Tibial nerve (tissue), 4 donors: ENCODE measurements at places on chromosomes 5 and 9. TPM values are rescaled to one million over a fixed set of nuclear protein-coding genes. Genes with fewer than 3 reads are reported as not detected.

DNA sequence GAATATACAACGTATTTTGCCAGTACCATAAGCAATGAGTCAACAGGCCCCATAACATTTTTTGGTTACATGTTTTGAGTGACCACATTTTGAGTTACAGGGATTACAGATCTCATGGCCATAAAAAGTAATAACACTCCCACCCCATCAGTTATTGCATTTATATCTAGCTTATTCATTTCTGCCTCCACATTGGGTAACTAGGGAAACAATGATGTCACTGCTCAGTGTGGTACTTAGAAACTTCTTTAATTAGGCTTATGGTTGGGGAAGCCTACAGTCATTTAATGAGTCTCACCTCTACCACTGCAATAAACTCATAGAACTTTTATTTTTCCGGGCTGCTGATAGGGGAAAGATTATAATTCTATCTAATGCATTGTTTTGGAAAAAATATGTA lies 39.9 kb upstream of the SMIM15 start:
- no peak for DNase-seq

GRCh38 chr5:61232490-61233050 lies 70.3 kb upstream of the SMIM15 start:
- DNase-seq, result no peak

GRCh38 chr5:54895816-54896341 lies 89.5 kb downstream of the ESM1 start:
- DNase-seq, result peak; percentile 66

GRCh38 chr9:76996700-76997099 lies 22.8 kb upstream of the FOXB2 start:
- no peak for DNase-seq

- DNase-seq, result no peak
Observed at GRCh38 chr9:110874963-110875674, 163.2 kb downstream of the LPAR1 start.

DNA sequence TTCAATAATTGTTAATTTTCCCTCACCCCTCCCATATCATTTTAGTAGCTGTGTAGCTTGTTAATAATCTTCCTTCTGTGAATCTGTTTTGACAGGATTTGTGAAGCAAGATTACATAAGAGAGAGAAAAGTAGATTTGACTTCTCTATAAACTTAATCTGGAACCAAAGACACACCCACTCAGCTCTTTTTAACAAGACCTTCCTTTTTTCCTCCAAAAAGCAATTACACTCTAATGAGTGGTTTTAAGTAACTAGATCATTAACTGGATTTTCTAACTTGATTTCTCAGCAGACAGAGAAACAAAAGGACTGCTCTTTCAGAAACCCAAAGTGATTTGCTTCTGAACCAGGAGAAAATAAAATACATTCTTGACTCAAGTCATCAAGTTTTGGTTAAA lies 21.9 kb downstream of the RFK start:
- no peak for DNase-seq

DNA sequence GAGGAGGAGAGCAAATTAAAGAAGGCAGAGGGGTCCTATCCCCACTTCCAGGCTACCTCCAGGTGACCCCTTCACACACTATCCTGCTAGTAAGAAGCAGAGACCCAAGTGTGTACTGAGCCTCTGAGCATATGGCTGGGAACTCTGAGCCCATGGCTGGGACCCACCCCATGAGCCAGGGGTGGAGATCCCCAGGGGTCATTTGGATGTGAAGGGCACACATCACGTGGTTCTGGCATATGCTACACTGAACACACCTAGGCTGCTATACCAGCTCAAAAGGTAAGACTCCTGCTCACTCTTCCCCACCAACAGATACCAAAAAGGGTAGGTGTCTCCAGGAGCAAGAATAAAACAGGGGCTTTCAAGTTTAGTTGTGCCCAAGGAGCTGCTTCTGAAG lies 149.9 kb downstream of the FRMD3 start:
- DNase-seq, result no peak

GRCh38 chr5:135487037-135487395 lies 34.9 kb upstream of the TIFAB start:
- no peak for DNase-seq

- DNase-seq, result no peak
Observed at GRCh38 chr9:20722221-20722620, 38.2 kb downstream of the FOCAD start.

DNA sequence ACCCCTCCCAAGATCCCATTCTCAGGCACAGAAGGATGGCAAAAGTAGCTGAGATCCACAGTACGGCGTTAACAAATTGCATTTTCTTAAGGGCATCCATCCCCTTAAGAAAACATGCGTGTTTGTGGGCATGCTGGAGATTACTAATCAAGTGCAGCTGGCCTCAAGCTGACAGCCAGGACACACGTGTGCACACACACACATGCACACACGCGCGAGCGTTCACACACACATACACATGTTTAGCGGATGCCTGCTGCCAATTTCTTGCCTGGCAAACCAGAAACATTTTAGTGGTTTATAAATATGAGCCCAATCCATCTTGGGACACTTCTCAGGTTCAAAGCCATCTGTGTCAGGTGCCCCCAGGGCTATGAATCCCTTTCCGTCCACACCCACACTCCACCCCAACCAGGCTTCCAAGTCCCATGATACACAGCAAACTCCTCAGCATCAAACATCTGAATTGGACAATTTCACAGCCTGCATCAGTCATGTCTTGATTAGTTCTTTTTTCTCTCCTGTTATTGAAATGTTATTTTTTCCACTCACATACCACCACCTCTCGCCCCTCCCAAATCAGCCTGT lies 23.5 kb upstream of the SMIM23 start:
- no peak for DNase-seq

- DNase-seq, result no peak
Observed at GRCh38 chr5:19411936-19412335, 576.1 kb downstream of the CDH18 start.

DNA sequence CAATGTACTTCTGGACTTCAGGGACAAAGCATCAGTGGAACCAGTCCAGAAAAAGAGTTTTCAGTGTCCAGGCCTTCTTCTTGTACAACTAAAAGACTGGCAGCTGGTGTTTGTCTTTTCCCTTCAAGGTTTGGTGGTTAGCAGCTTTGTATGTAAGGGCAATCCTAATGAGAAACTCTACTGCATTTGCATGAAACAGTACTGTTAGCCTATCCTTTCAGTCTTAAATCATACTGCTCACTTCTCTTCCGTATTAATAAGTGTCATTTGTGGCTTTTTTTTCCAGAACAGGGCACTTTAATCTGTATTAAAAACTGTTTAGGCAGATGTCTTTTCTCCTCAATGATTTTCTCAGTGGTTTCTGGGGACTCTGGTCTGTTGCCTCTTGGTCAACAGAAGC lies 48.9 kb downstream of the FAM174A start:
- DNase-seq, result no peak

DNA sequence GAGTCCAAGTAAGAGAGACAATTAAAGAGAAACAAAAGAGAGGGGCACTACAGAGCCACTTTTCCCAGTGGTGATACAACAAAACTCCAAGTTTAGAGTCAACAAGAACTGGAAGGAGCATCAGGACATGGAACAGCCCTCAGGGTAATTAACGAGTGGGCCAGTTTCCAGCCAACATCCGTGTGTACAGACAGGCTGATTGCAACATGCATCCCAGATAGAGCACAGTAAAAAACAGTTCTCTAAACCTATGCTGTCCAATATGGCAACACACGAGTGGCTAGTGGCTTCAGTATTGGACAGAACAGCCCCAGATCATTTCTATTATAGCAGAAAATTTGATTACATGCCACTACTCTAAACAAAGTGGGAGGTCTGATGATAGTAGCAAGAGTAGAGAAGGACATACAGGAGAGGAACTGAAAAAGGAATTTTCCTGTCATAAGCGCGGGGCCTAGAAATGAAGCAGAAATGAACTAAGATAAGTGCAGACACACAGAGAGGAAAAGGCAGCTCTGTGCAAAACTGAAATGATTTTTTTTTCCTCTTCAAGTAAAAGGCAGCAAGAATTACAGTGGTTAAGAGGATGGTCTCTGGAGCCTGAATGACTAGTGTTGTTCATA lies 175.6 kb upstream of the CCNG1 start:
- no peak for DNase-seq

DNA sequence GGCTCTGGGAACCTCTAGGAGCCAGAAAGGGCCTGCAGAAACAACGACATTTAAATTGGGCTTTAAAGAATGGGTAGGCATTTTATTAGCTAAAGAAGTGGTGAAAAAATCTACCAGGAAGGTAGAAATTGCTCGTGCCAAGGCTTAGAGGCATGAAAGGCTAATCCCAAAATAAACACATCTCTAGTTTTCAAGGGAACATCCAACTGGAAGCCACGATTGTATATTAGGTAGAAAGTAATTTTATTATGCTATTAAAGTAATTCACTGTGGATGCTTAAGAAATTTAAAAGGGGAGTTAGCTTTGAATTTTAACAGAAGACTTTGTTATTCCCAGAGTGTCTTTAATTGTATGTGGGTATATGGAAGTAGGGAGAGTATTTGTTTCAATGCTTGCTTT lies 17.5 kb upstream of the CNTLN start:
- no peak for DNase-seq

DNA sequence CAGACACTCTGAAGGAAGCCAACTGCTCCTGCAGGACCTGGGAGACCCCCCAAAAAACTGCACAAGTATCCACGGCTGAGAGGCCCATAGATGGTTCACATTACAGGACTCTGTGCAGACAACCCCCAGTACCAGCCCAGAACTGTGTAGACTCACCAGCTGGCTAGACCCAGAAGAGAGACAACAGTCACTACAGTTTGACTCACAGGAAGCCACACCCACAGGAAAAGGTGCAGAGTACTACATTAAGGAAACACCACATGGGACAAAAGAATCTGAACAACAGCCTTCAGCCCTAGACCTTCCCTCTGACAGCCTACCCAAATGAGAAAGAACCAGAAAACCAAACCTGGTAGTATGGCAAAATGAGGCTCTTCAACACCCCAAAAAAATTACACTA lies 281.2 kb upstream of the RGMB start:
- DNase-seq, result no peak

DNA sequence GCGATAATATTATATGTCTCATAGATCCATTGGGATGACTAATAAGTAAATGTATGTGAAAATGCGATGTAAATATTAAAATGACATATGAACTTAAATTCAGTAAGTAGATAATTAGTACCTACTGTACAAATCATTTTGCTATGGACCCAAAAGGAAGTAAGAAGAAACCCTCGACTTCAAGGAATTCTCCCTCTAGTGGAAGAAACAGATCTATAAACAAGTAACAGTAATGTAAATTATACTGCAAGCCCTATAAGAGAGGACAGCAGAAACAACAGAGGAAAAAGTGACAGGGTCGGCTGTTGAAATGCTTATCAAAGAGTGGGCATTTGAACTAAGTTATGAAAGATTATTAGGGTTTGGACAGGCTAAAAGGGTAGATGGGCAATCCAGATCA lies 320.3 kb downstream of the DMAC1 start:
- no peak for DNase-seq

DNA sequence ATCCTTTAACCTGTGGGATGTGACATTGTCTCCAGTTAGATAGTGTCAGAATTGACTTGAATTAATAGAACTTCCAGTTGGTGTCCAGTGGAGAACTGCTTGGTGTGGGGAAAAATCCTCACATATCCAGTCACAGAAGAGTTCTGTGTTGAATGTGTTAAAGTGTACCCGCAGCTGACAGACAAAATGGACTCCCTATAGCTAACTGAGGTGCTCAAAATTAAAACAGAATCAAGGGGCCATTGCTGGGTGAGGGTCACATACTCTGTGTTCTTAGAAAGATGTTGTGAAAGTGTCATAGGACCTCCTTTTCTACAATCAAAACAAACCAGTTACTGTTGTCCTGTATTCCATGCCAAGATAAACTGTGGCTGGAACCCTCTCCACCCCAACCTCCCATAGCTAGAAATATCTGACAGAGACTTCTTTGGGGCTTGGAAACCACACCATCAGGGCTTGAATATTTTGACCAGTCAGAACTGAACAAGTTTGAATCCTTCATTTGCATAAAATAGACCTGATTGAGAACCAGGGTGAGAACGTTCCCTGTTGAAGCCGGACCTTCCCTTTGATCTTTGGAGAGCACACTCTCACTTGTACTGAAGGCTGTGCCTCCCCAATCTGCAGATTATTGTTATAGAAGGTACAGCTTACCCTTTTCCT lies 164.0 kb upstream of the ZNF608 start:
- no peak for DNase-seq

- no peak for DNase-seq
Observed at GRCh38 chr9:116151966-116152381, 1.6 kb upstream of the PAPPA start.

GRCh38 chr9:135565141-135565628 lies 3.6 kb downstream of the PAEP start:
- DNase-seq, result no peak

GRCh38 chr5:145825751-145826180 lies 9.4 kb downstream of the PRELID2 start:
- DNase-seq, result no peak

- no peak for DNase-seq
Observed at GRCh38 chr5:154107756-154108155, 69.0 kb downstream of the MFAP3 start.

- DNase-seq, result no peak
Observed at GRCh38 chr9:123871781-123872180, 58.1 kb downstream of the DENND1A start.

DNA sequence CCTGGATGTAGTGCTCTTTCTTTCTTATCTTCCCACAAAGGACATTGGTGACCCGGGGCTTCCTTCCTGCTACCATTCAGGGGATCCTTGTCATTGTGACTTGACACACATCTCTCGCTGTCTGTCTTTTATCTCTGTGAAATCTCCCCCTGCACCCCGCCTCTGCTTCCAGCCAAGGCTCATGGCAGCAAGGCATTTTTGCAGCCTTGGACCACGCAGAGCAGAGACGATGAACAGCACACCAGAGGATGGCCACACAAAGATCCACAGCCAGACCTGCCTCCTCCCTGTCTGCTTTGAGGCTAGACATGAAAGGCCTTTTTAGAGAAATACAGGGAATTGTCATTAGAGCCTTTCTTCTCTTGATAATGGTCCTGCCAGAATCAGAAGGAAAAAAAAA lies 549.1 kb downstream of the CDK5RAP2 start:
- no peak for DNase-seq

DNA sequence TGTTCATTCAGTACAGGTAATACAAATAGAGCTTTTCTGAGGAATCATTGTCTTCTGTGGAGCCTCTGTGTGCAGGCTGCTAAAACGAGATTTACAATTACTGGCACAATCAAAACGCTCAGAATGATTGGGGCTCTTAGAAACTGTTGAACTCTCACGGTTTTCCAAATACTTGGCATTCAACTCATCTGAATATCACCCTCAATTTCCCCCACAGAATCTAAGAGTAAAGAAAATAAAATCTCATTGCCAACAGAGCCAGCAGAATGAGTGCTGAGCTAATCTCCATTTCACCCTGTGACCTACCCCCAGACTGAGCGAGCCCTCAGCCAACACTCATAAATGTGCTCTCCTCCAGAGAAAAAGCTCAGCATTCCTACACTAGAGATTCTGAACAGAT lies 35.3 kb upstream of the TMED7 start:
- no peak for DNase-seq

- DNase-seq, result no peak
Observed at GRCh38 chr5:84085387-84086041, 299.2 kb downstream of the EDIL3 start.

GRCh38 chr5:67248703-67249589 lies 52.3 kb upstream of the CD180 start:
- no peak for DNase-seq

- no peak for DNase-seq
Observed at GRCh38 chr9:113488071-113488470, 24.5 kb downstream of the RGS3 start.

GRCh38 chr9:120891245-120891883 lies 14.4 kb upstream of the PHF19 start:
- DNase-seq, result no peak

Gene PCDHB4
- 7.3 TPM for total RNA-seq

Gene ADAMTSL1
- 27.1 TPM for total RNA-seq

Gene NEUROG1
- not detected for total RNA-seq

Gene RMRP
- total RNA-seq, result 1,964 TPM
